ENCODE measurements at places on chromosomes 6 and 20.

DNA sequence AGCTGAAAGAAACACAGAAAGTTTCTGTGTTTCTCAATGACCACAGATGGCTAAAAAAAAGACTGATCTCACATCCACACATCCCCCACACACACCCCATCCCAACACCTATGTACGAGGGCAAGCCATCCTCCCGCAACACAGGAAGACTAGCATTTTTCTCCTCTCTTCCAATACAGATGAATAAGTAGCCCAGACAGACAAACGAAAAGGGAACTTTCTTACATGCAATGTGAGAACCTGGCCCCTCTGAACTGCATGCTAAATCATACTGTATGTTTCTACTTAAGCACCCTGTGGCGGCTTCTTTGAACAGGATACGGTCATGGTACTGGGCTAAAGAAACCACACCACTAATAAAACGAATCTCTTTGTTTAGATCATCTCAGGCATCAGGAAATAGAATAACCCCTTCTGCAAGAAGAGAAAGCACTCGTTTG lies 116.2 kb downstream of the GMDS start:
- DNase-seq = no peak

GRCh38 chr20:12798286-12798685 lies 210.5 kb upstream of the SPTLC3 start:
- DNase-seq = no peak

GRCh38 chr20:62621251-62622110 lies 20.8 kb upstream of the SLCO4A1 start:
- DNase-seq = no peak

DNA sequence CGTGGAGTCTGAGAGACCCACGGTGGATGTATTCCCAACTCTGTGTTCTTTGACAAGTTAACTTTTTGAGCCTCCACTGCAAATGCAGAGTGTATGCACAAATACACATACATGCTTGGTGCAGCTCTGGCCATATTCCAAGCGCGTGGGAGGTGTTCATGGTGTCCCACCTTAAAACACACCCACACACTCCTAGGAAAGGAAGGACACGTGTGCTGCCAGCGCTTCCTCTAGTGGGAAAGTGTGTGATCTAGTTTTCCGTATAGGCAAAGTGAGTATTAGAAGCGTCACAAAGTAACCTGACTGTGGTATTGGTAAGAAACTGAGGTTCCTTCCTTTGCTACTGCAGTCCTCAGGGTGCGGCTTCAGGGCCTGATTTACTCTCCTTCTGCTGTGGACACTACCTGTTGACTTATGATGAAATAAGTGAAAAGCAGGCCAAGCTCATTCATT lies 36.0 kb upstream of the MPC1 start:
- no peak for DNase-seq

DNA sequence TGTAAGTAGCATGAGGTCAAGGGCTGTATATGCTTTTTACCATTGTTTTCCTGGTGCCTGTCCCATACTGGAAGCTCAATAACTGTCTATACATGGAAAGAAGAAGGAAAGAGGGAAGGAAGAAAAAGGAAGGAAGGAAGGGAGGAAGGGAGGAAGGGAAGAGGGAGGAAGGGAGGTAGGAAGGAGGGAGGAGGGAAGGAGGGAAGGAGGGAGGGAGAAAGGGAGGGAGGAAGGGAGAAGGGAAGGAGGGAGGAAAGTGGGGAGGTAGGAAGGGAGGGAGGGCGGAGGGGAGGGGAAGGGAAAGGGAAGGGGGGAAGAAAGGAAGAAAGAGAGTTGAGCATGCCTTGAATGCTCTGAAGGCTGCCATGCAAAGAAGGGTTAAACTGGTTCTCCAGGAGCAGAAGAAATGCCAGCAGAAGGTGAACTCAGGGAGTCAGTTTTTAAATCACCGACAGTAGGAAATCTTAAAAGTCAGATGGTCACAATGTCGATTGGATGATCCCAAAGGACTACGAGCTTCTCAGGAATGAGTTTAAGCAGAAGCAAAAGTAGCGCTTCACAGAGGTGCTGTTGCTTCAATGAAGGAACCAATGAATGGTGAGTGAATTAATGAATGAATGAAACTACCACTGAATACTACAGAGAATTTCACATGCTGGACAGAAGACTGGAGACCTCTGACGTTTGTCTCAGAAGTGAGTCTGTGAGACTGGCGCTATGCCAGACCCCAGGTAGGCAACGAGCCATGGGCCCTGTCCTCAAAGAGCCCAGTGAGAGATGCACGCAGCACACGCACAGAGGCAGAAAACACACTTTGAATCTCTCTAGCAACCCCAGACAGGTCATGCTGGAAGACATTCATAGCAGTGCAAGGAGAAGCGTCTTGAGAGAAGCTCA lies 117.6 kb downstream of the MRPL14 start:
- DNase-seq = no peak

DNA sequence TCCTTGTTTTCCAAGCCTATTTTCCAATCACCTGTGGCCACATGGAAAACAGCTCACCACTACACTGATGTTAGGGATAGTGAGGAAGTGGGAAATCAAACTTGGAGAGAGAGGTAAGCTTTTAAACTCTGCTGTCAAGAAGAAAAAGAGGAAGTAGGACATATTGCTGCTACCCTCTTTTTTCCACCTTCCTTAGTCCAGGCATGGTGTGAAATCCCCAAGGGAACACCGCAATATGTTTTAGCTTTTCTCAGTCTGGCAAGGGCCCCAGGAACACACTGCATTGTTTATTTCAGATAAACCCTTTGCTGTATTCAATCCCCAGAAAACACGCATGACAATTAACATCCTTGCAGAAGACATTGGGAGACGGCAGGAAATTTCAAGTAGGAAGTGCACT lies 61.3 kb downstream of the HS3ST5 start:
- DNase-seq = no peak

DNA sequence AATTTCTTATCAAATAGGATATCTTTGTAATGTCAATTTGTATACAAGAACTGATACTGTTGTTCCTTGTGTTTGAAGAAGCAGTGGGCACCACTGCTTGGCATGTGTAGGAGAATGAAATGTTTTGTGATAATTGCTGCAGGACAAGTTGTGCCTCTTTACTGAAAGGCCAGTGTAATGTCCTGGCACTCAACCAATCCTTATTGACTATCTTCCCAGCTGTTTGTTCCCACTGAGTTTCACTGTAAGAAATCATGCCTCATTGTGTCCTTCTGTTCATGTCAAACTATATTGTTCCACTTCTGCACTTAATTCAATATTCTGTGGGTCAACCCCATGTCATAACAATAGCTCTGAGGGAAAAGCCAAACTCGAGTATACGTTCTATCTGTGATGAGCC lies 136.1 kb upstream of the FAM83B start:
- DNase-seq = no peak

DNA sequence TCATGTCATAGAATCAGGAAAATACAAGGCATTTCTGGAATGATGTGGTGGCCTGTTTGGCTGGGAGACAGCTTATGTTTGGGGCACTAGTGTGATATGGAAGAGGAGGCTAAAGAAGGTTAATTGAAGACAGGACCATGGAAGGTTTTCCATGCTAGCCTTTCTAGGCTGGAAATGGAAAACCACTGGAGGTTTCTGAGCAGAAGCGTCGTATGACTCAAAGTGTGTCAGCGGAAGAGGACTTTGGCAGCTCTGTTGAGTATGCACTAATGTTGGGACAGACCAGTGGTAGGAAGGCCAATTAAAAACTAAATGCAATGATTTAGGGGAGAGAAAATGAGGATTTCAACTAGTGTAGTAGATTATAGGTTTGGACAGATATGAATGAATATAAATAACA lies 413.1 kb downstream of the PLCB1 start:
- DNase-seq = no peak
